ENCODE measurements at places on chromosomes 13 and 19.
A peak's percentile ranks its signal among the peaks of the same experiment; 100 is the strongest.

GRCh38 chr19:51318687-51319648, 7.5 kb downstream of the IGLON5 start:
- DNase-seq: no peak

DNA sequence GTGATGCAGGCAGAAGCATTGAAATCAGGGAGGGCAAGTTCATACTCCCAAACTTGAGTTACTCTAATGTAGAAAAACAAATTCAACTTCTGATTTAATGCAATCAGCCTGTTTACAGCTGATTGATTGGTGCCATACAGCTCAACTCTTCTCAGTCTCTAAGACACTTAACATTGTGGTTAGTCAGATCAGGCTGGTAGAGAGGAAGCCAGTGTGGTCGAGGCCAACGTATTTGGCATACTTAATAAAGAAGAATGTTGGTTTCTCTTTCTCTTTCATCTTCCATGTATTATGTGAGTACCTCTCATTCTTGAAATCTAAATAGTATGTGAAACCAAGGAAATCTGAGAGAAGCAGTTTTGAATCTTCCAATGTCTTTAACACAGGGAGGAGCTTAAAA, 255.0 kb upstream of the SLITRK1 start:
- no peak for DNase-seq

GRCh38 chr19:8030960-8031359, 21.6 kb upstream of the CCL25 start:
- DNase-seq: no peak

GRCh38 chr19:29371251-29372090, 154.3 kb upstream of the VSTM2B start:
- DNase-seq: no peak

DNA sequence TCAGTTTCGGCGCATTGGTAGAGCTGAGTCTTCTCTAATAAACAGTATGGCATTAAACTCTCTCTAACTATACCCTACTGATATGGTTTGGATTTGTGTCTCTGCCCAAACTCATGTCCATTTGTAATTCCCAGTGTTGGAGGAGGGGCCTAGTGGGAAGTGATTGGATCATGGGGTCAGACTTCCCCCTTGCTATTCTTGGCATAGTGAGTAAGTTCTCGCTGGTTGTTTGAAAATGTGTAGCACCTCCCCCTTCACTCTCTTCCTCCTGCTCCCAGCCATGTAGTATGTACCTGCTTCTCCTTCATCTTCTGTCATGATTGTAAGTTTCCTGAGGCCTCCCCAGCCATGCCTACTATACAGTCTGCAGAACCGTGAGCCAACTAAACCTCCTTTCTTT, 682.7 kb upstream of the ARGLU1 start:
- DNase-seq: no peak

GRCh38 chr19:4690361-4690760, 20.2 kb upstream of the MYDGF start:
- no peak for DNase-seq

- DNase-seq: no peak
These were observed 1355.1 kb downstream of the PCDH9 start for GRCh38 chr13:65875031-65875430.

GRCh38 chr19:55901369-55902079, 30.6 kb downstream of the NLRP13 start:
- DNase-seq: no peak

GRCh38 chr13:43000676-43001075, 8.6 kb upstream of the EPSTI1 start:
- DNase-seq: no peak

DNA sequence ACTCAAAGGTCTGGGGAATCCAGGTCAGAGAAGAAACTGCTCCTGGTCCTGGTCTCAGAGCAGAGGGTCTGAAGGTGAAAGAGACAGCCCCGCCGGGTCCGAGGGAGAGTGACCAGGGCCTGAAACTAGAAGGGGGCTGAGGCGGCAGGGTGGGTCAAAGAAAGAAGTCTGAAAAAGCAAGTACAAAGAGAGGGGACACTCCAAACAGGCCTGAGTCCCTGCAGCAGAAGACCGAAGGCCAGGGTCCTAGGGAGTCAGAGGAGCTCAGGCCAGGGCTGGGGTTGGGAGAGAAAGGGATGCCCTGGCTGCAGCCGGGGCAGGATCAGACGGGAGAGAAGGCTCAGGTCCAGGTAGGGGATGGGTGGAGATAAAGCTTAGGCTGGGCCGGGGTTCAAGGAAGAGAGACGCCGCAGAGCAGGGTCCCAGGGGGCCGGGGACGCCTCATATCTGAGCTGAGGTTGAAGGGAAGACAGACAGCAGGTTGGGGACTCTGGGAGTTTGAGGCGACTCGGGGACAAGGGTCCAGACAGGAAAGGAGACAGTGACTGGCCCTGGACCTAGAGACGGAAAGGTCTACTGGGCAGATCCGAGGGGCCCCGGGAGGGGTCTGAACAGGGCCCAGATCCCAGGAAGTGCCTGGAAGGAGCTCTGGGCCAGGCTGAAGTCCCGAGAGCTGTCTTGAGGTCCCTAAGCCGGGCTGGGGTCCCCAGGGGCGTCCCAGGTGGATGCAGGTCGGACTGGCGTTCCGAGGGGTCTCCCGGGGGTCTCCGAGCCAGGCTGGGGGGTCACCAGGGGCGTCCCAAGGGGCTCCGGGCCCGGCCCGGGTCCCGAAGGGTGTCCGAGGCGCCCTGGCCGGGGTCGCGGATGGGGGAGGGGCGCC, 795 bp downstream of the MLLT1 start:
- no peak for DNase-seq

GRCh38 chr19:2618611-2619010, 83.9 kb downstream of the GNG7 start:
- peak; percentile 56 for DNase-seq

DNA sequence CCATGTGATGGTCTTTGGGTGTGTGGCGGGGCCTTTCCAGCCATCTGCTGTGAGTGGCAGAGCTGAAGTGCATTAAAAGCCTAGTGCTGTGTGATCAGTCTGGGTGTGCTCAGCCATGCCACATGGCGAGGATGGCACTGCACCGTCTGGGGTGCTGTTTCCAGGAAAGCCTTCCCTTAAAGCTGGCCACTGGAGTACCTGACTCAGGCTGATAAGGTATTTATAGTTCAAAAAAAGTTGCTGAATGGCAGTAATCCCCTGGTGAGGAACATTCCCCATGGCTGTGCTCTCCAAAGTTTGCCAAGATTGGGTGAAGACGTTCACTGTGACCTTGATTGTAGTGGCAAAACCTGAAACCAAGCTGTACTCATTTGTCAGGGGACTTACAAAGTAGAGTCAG, 6.0 kb downstream of the GPI start:
- no peak for DNase-seq

GRCh38 chr13:69866555-69866954, 241.1 kb upstream of the ATXN8OS start:
- no peak for DNase-seq

DNA sequence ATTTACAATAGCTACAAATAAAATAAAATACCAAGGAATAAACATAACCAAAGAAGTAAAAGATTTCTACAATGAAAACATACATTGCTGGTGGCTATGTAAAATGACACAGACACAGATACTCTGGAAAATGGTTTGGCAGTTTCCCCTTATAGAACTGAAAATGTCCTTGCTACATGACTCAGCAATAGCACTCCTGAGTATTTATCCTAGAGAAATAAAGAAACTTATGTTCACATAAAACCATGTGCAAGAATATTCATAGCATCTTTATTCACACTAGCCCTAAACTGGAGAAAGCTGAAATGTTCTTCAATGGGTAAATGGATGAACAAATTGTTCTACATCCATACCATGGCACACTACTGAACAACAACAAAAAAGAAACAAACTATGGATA, 100.2 kb upstream of the RFC3 start:
- no peak for DNase-seq

GRCh38 chr19:23799321-23799720, 40.6 kb upstream of the ZNF681 start:
- DNase-seq: no peak

GRCh38 chr19:28285917-28286316, 927.0 kb downstream of the UQCRFS1 start:
- no peak for DNase-seq

DNA sequence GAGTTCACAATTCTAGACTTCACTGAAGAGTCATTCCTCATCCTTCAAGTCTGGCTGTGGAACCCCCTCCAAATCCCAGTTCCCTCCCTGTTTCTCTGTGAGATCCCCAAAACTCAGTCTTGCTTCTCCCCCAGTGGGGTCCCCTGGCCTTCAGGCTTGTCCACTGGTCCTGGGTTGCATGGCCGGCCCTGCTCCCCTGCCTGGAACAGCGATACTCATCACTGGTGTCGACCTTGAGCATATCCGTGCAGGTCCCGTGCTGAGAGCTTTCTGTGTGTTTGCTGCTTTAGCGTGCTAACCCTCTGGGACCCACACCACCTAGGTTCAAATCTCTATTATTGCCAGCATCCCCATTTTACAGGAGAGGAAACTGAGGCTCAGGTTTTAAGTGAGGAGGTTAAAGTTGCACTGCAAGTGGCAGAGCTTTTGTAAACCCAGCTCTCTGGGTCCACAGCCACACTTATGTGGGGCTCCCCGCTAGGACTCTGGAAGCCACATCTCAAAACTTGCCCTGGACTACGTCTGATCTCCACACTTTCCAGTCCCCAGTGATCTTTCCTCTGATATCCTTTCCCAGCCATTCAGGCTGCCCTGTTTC, 15.5 kb downstream of the LIPE start:
- no peak for DNase-seq

GRCh38 chr13:85997587-85997986, 198.4 kb upstream of the SLITRK6 start:
- no peak for DNase-seq

GRCh38 chr13:97570442-97570841, 136.5 kb downstream of the RAP2A start:
- no peak for DNase-seq

GRCh38 chr19:11453468-11454341, 18.3 kb downstream of the PRKCSH start:
- DNase-seq: no peak

- DNase-seq: peak; percentile 13
These were observed 1632.0 kb downstream of the PCDH9 start for GRCh38 chr13:65597839-65598818.

DNA sequence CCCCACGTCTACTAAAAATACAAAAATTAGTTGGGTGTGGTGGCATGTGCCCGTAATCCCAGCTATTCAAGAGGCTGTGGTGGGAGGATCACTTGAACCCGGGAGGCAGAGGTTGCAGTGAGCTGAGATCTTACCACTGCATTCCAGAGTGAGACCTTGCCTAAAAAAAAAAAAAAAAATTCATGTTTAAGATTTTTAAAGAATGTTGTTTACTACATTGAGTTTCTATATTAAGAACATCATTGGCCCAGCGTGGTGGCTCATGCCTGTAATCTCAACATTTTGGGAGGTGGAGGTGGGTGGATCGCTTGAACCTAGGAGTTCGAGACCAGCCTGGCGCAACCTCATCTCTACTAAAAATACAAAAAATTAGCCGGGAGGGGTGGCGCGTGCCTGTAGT, 31.9 kb upstream of the FLT1 start:
- DNase-seq: no peak

GRCh38 chr19:6412447-6413091, 12.0 kb downstream of the KHSRP start:
- no peak for DNase-seq

GRCh38 chr19:33102893-33103292, 21.9 kb downstream of the GPATCH1 start:
- no peak for DNase-seq

- DNase-seq: peak; percentile 95
These were observed 36.4 kb downstream of the EPS15L1 start for GRCh38 chr19:16435238-16435917.

GRCh38 chr13:43391036-43391435, 367.6 kb downstream of the DNAJC15 start:
- DNase-seq: no peak

DNA sequence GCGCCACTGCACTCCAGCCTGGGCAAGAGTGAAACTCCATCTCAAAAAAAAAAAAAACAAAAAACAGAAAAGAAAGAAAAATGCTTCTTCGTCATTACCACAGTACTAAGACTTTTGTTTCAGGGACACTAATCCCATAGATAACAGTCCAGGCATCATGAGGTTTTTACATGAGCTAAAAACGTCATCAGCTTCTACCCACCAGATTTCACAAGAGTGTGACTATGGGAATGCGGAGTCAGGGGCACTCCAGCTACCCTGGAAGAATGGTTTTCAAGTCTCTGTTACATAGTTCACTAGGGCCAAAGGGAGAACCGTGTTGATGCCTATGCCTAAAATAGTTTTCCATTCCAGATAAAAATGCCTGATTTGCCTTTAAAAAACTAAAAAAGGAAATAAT, 33.2 kb downstream of the RAB20 start:
- DNase-seq: peak; percentile 51

DNA sequence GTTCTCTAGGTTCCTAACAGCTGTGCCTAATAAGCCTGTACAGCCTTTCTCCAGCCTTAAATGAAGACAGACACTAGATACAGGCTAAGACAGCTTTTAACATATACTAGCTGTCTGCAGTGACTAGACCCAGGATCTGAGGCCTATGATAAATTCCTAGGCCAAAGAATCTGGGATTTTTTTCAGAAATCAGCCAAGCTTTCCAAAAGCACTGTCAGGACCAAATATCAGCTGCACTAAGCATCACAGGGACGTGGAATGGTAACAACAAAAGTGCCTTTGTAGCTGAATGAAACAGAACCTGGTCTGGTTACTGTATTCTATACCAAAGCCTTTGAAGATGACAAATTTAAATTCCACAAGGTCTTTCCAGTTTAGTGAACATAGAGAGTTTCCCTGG, 77.9 kb upstream of the DOCK9 start:
- no peak for DNase-seq
